Fibroblast of skin of left quadriceps (primary cell): ENCODE measurements at places on chromosomes 13 and 19.

GRCh38 chr13:28301839-28302238, 163.5 kb downstream of the PAN3 start:
- no peak for DNase-seq

GRCh38 chr19:32566246-32566830, 14.7 kb upstream of the PDCD5 start:
- no peak for DNase-seq

GRCh38 chr19:46598372-46598917, 2.7 kb upstream of the CALM3 start:
- DNase-seq = no peak

DNA sequence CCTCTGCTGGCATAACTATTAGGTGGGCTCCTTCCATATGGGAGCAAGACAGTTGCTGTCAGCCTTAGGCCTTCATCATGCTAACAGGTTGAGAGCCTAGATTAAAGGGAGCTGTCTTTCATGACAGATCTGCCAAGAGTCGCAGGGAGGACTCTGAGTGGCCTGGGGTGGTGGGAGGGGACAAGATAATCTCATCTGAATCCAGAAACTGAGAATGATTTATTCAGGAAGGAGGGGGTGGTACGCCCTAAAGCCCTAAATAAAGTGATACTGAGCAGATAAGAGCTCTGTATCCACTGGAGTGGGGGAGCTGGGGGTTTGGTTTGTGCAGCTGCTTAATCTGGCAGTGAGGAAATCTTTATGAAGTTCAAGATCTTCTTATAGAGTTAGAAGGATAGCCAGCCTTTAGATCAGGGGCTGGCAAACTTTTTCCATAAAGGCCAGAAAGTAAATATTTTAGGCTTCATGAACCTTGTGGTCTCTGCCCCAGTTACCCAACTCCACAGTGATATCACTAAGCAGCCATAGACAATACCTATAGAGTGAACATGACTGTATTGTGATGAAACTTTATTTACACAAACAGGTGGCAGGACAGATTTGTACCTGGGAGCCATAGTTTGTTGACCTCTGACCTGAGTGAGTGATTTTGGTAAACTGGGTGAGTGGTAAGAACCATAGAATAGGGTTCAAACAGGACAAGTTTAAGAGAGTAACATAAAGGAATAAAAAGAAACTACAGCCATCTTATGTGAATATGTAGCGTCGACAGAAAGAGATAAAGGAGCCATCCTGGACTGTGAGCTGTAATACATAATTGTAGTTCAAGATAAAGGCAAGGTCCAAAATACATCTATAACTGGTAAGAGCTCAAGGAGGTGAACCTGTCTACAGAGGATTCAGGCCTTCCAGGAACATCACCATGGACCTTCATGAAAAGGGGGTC, 9.8 kb upstream of the STK24 start:
- no peak for DNase-seq

GRCh38 chr13:83211301-83211700, 671.0 kb downstream of the SLITRK1 start:
- DNase-seq = no peak

GRCh38 chr13:29991343-29991742, 140.9 kb upstream of the UBL3 start:
- DNase-seq = peak; percentile 67

DNA sequence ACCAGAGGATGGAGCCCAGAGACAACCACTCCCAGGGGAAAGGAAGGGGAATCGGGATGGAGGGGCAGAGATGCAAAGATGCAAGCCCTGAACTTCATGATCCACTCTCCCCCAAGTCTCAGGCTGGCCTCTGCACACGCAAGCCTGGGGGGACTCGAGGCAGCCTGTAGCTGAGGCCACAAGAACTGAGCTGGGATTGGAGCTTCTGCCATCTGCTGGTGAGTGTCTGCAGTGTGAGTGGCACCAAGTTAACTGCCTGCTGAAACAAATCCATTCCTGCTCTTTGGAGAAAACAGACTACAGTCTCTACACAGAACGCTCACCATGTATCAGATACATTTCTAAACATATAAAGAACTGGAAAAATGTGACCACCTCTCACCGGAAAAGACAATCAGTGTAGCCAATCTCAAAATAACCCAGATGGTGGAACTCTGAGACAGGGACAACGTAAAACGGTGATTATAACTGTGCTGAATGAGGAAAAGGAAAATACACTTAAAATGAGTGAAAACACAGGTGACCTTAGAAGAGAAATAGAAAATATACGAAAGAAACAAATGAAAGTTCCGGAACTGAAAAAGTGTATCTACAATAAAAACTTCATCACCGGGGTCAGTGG, 62.1 kb downstream of the KLF2 start:
- DNase-seq = peak; percentile 14

DNA sequence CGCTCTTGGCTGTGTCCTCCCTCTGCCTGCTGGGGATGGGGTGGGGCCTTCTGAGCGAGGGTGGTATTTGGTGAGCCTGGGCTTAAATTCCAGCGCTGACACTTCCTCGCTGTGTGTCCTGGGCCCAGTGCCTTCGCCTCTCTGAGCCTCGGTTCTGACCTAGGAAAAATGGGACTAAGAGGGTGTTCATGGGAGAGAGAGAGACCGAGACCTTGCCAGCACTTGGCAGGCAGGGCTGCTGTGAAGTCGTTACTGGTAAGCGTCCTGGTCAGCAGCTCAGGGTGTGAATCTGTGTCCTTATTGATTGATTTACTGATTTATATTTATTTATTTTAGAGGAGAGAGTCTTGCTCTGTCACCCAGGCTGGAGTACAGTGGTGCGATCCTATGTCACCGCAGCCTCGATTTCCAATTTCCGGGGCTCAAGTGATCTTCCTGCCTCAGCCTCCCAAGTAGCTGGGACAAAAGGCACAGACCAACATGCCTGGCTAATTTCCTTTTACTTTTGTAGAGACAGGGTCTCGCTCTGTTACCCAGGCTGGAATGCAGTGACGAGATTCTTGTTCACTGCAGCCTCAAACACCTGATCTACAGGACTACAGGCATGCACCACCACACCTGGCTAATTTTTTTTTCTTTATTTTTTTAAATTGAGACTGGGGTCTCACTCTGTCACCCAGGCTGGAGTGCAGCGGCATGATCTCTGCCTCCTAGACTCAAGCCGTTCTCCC, 2.4 kb downstream of the PKN1 start:
- no peak for DNase-seq

DNA sequence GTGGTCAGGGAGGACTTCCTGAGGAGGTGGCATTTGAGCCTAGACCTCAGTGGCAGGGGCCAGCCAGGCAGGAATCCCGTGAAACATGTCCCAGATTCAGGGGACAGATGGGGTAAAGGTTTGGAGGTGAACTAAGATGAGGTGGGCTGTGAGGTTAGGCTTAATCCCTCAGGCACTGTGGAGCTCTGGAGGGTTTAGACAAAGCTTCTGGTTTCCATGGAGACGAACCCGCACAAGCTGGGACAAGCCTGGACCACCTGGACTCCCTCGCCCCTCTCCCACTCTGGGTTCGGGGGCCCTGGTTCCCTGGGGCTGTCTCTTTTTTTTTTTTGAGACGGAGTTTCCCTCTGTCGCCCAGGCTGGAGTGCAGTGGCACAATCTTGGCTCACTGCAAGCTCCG, 15.7 kb downstream of the TJP3 start:
- DNase-seq = no peak
